ENCODE measurements at places on chromosomes 7 and 10.
A peak's percentile ranks its signal among the peaks of the same experiment; 100 is the strongest.

- no peak for DNase-seq
These were observed 9.8 kb upstream of the PAX2 start for GRCh38 chr10:100735337-100736143.

GRCh38 chr7:111919631-111920179 is 286.5 kb downstream of the DOCK4 start:
- DNase-seq, result no peak

GRCh38 chr7:37287131-37287855 is 161.4 kb downstream of the ELMO1 start:
- DNase-seq, result no peak

GRCh38 chr10:71569775-71570588 is 149.6 kb downstream of the C10orf105 start:
- DNase-seq, result peak; percentile 80

- DNase-seq, result no peak
These were observed 12.4 kb upstream of the LRRC72 start for GRCh38 chr7:16514271-16514670.

DNA sequence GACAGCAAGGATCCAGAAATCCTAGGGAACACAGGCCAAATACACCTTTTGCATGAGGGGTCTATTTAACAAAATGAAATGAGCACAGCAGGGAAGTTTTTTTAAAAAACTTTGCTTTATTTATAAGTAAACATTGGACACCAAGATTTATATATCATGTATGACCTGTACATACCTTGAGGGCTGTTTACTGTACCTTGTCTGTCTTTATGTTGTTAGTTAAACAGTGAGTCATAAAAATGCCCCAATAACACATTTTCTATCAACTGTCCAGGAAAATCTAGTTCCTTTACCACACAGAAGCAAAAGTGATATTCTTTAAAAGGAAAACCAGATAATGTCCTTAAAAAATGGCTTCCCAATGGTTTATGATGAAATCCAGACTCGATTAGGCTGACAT is 45.1 kb upstream of the AGR3 start:
- no peak for DNase-seq

DNA sequence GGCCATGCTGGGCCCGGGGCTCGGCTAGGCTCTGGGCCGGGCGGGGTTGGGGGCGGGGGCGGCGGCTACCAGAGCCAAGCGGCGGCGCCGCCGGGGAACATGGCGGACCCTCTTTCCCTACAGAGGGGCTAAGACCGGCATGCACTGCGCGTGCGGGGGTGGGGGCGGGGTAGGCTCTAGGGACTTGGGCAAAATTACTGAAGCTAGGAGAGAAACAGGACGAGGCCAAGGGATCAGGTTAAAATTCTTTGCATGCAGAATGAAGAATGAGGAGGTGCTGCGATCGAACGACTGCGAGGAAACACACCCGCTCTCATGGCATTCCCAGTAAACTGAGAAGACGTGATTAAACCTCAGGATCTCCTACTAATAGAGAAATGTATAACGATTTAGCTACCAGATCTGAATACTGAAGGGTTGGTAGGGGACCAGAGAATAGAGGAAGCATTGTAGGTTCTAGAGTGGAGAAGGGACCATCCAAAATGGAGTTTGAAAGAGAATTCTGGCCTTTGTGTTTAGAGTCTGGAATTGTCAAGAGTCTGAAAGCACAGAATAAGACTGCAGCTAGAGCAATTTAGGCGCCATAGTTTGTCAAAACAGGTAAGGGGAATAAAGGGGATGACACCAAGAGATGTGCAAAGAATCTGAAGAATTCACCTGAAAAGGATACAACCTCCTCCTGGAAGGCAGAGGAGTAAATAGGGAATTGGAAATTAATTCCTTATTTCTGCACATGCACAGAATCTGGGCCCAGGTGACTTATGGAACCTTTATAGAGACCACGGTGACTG is at the start of gene PPP3CB:
TSS of gene PPP3CB (minus strand) at position 141 of the 791 bp plus-strand sequence. CDS start at position 6, 135 bp downstream.
- peak; percentile 85 for DNase-seq

DNA sequence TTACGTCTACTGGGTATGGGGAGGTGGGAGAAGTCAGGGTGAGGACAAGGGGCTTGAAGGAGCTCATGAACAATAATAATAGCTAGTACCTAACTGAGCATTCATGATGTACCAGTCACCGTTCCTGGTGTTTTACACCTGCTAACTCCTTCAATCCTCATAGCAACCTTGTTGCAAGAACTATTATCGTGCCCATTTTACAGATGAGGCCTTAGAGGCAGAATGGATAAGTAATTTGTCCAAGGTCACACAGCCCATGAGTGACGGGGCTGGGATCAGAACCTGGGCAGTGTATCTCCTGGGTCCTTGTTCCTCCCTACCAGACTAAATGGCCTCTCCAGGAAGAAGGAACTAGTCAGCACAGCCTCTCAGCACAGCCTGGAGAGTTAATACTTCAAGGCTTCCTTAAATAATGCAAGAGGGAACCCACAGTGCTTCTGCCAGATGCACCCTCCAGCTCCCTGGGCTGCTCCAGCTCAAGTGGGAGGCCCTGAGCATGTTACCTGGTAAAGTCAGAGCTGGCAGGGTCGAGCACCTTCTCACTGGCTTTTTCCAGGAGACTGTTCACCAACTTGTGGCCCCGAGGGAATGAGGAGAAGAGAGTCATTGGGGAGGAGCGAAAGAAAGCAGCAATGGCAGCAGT is 28.8 kb downstream of the RRP12 start:
- DNase-seq, result no peak

DNA sequence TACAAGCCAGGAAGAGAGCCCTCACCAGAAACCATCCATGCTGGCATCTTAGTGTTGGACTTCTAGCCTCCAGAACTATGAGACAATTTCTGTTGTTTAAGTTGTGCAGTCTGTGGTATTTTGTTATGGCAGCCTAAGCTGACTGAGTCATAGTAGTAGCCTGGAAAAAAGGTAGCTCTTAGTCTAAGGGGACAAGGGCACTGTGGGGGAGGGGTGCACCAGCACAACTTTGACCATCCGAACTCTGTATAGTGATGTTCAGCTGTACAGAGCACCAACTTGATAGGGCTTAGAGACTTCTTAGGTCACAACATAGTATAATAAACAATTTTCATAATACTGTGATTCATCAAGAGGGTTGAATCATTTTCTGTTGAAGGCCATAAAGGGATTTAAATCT is 14.3 kb downstream of the EIF4EBP2 start:
- no peak for DNase-seq

- no peak for DNase-seq
These were observed 481.0 kb downstream of the PLXNA4 start for GRCh38 chr7:132095111-132095765.

- no peak for DNase-seq
These were observed at the start of gene MCMBP for GRCh38 chr10:119872610-119872859. Gene MCMBP, minus strand, starts transcription at chr10:119872843. Its CDS starts 259 bp downstream, at chr10:119872584.

GRCh38 chr7:40402661-40403060 is 267.9 kb downstream of the SUGCT start:
- no peak for DNase-seq

GRCh38 chr10:48462482-48463020 is 142.3 kb downstream of the ARHGAP22 start:
- DNase-seq, result no peak

GRCh38 chr7:138023618-138024342 is 21.9 kb upstream of the CREB3L2 start:
- DNase-seq, result no peak

GRCh38 chr10:49005270-49005669 is 65.6 kb upstream of the LRRC18 start:
- no peak for DNase-seq

GRCh38 chr7:98868450-98868849 is 1.4 kb downstream of the TMEM130 start:
- no peak for DNase-seq

GRCh38 chr10:79905322-79906314 is 43.3 kb downstream of the SFTPD start:
- DNase-seq, result no peak

Measured in activated CD4-positive, alpha-beta T cell treated with anti-CD3 and anti-CD28 coated beads for 24 hours (primary cell).